ENCODE measurements at places on chromosomes 2 and 18.

- DNase-seq, result no peak
Observed at GRCh38 chr2:190178066-190178722, 115.7 kb upstream of the MSTN start.

GRCh38 chr2:39550701-39551285, 113.7 kb upstream of the MAP4K3 start:
- no peak for DNase-seq

DNA sequence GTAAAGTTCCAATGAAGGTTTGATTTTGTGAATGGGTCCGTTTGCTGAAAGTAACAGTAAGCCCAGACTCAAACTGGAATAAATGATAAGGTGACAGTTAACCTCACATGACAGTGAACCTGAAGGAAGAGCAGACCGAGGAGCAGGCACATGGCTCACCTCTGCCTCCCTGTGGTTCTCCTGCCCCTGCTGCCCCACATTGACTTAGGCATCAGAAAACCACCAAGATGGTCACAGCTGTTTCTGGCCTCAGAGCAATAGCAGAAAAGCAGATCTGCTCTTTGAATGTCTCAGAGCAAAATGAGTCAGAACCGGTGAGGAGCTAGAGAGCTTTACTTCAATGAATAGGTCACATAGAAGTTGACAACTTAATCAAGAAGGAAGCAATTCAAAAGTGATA, 487.6 kb downstream of the METTL4 start:
- no peak for DNase-seq

GRCh38 chr2:54579682-54580620, 123.8 kb downstream of the SPTBN1 start:
- no peak for DNase-seq
